Right cardiac atrium (tissue), 5 donors: ENCODE measurements at places on chromosomes 12 and 14. TPM values are rescaled to one million over a fixed set of nuclear protein-coding genes. Genes with fewer than 3 reads are reported as not detected.

HOTAIR gene
- total RNA-seq: not detected

MANSC4 gene
- total RNA-seq: not detected

DTX1 gene
- total RNA-seq: 2.0 TPM

SSPN gene
- total RNA-seq: 74.5 TPM

KRT1 gene
- total RNA-seq: not detected

NAV3 gene
- total RNA-seq: 2.6 TPM

DNA sequence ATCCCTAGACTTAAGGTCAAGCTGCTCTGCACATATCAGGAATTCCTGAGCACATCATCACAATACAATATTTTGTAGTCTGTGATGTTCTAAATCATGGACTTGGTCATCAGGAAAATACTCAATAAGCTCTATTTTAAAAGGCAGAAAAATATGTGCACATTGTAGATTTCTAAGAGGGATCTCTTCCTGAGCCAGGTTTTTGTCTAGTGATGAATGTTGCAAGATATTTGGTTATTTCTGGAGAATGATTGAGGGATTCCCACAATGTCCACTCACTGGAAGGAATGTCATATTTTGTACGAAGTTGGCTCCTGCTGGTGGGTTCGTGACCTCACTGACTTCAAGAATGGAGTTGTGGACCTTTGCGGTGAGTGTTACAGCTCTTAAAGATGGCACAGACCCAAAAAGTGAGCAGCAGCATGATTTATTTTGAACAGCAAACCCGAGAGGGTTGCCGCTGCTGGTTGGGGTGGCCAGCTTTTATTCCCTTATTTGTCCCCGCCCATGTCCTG, 300.9 kb upstream of the DCN start:
- DNase-seq: no peak

GRCh38 chr12:125166041-125166440, 100.8 kb downstream of the AACS start:
- DNase-seq: no peak

- no peak for DNase-seq
Observed at GRCh38 chr12:56375598-56376434, 13.2 kb upstream of the APOF start.

GRCh38 chr14:65957631-65958205, 528.5 kb upstream of the CCDC196 start:
- no peak for DNase-seq

GRCh38 chr14:103179094-103179493, 55.8 kb downstream of the TNFAIP2 start:
- DNase-seq: no peak

DNA sequence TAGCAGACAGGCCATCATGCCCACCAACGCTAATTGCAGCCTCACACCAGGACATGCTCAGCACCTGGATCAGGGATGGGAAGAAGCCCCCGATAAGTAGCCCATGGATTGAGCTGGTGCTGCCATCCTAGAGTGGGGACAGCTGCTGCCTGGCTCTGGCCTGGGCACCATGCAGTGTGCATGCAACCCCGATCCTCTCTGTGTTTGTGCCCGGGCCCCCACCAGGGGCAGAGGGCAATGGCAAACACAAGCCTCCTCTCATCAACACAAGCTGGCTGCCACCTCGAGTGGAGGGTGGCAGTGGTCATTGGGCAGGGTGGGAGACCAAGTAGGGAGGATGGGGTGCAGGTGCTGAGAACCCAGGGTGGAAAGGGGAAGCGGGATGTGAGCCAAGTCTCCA, 23.3 kb upstream of the SOCS2 start:
- DNase-seq: no peak

GRCh38 chr12:6178981-6179761, 21.0 kb upstream of the CD9 start:
- DNase-seq: no peak

DNA sequence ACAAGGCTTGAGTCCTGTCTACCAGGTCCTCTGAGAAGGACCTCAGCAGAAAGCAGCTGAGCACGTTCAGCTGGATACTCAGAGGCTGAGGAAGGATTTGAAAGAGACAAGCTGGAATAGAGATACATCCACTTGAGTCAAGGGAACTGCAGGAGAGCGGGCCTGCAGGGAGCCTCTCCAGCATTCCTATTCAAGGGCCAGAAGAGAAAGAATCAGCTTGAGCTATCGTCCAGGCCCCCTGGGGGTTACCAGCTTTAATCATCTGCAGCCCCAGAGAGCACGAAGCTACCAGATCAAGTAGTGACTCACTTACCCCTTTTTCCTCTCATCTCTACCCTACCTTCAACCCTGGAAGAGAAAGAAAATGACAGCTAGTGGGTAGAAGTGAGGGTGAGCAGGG, 80.9 kb downstream of the NDUFA12 start:
- DNase-seq: no peak

DNA sequence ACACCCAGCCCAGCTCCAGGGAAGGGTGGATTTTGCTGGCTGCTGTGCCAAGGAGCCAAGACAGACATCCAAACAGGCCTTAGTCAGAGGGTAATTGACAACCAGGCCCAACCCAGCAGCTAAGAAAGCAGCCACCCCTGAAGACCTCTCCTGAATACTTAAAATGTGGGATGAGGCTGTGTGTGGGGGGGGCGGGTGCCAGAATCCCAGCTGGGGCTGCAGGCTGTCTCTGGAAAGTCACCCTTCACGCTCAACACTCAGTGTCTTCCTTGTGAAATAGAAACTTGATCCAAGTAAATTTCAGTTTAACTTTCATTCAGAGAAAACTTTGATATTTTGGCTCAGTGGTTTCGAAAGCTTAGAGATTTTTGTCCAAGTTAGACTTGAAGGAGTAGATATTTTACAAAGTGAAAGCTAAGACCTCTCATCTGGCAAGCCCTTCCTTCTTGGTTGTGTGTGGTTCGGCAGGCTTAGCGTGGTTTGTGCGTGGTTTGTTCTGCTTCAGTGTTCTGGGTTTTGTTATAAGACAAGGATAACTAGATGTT, 5.1 kb downstream of the PAPLN start:
- peak; percentile 31 for DNase-seq
